Neural progenitor cell (in vitro differentiated cells): ENCODE measurements at places on chromosomes 3 and 15.

DNA sequence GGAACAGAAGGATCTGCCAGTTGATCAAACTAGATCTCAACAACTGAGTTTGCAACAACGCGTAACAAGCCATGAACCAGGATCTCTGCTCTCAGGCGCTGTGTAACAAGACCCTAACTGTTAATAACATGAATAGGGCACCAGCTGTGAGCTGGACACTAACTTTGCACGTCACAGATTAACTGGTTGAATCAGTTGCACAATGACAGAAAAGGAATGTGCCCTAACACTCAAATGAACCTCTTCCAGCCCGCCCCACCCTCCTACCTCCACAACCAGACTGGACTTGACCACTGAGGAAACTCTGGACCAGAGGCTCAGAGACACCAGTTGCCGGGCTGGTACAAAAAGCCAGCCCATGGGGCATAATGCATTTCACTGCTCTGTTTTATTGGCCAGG lies 34.3 kb downstream of the MCF2L2 start:
- peak; percentile 73 for DNase-seq

GRCh38 chr3:107633327-107634098 lies 110.8 kb downstream of the BBX start:
- DNase-seq = no peak

GRCh38 chr3:41137686-41138111 lies 61.6 kb upstream of the CTNNB1 start:
- no peak for DNase-seq

DNA sequence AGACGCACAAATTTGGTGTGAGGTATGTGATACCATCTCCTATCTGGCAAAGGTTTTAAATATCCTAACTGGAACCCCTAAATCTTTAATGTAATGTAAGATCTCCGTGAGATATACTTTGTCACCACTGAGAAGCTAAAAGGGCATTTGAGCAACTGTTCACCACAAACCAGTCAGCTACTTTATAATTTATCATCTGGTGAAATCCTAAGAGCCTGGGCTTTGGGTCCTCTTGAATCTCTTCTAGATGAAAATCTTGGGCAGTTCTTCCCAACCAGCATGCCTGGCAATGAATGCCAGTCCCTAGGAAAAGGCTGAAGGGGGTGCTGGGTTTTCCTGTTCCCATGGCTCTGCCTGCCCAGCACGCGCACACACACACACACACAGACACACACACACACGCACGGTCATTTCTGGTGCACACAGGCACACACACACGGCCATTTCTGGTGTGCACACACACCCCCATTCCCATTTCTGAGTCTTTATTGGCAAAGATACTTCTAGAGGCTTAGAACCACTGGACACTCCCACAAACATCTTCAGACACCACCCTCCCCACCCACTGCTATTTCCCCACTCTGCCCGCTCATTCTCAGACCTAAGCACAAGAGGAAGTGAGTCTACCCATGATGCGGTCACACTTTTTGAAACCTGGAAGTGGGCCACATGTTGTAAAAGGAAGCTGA lies 72.6 kb downstream of the MYO1E start:
- no peak for DNase-seq

- no peak for DNase-seq
These were observed 31.6 kb downstream of the RFX7 start for GRCh38 chr15:56211960-56212550.

DNA sequence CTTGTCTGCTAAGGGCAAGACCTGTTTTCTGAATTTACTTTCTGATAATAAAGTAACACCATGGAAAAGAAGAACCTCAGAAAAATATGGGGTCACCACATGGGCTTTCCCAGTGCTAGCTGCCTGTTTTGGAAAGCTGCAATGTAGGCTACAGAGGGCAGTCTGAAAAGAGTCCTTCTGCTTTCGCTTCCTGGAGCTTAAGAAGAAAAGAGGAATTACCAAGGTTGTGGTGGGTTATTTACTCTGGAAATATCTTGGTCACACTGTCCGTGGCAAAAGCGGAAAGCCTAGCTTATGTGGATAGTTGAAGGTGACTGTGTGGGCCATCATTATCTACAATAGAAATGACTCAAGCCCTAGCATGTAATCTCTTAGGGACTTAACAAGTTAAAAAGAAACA lies 31.7 kb upstream of the IP6K2 start:
- no peak for DNase-seq

- DNase-seq = no peak
These were observed 5.2 kb upstream of the EIF1B start for GRCh38 chr3:40304352-40304751.

DNA sequence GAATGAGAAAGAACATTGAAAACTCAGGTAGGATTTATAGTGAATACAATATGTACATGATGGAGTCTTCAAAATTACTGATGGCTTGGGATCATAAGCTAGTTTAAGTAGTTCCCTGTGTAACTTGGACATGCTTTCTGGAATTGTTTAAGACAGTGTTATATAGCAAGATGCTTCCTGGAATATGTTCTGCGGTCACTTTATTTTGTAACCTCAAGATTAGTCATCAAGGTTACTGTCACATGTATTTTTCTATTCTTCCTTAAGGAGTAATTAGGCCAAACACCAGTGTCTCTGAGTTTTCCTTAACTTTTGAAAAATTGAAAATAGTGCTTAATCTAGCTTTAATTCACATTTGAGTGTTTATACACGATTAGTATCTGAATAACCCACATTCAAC lies 760.3 kb upstream of the ARRDC4 start:
- DNase-seq = no peak

GRCh38 chr3:4829031-4829394 lies 150.2 kb upstream of the BHLHE40 start:
- DNase-seq = no peak

- no peak for DNase-seq
These were observed 41.4 kb downstream of the ACSBG1 start for GRCh38 chr15:78192826-78193594.

- no peak for DNase-seq
These were observed 722 bp downstream of the STRA6 start for GRCh38 chr15:74201710-74202420.

DNA sequence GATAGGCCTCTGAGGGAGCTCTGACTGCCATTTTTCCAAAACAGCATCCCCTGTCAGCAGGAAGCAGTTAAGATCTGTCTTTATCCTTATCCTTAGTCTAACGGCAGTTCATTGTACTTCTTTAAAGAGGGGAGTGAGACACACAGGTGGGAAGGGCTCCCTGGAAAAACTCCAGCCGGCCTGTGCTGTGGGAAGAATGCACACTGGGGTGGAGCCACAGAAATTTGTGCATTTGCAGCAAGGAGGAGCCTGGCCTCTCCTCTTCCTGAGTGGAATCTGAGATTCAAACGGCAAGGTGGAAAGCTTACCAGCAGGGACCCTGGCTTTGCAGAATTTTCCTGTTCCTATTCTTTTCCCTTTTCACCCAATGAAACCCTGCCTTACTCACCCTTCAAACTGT lies 1209.4 kb downstream of the ROBO2 start:
- DNase-seq = no peak

- peak; percentile 50 for DNase-seq
These were observed 40.6 kb downstream of the ITPR1 start for GRCh38 chr3:4533489-4534443.

- no peak for DNase-seq
These were observed 72.5 kb upstream of the PRR23C start for GRCh38 chr3:139117136-139117675.

DNA sequence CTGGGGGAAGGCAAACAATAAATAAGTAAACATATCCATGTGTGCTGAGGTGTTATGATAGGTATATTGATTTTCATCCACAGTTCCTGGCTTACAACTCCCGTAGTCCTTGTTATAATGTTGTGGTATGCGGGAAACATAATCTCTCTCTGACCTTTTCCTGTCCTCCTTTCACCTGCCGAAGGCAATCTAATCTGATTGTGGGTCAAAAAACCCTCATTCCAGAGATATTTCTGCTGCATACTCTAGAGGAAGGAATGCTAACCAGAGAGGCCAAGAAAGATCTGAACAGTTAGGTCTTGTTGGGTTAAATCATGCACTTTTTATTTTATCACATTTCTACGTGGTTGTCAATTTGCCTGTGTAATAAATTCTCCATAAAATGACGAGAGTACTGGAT lies 383.6 kb upstream of the SEMA6D start:
- no peak for DNase-seq

- DNase-seq = peak; percentile 36
These were observed 71.1 kb upstream of the RAP2B start for GRCh38 chr3:153090973-153091372.

DNA sequence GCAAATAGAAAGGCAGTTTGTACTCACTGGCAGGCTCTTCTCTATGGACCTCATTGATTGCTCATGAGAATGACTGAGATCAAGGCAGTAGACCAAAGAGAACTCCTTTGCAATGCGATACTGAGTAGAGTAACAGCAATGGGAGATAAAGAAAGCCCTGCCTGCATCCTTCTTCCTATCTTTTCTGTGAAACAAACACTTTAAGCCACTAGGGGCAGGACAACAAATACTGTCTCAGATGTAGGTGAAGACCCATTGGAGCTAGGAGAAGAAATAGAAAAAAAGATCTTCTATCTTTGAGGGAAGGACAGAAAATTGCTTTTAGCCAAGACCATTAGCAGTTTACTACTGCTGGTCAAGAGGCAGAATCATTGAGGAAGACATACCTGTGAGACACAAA lies 117.6 kb upstream of the IGSF10 start:
- DNase-seq = no peak

DNA sequence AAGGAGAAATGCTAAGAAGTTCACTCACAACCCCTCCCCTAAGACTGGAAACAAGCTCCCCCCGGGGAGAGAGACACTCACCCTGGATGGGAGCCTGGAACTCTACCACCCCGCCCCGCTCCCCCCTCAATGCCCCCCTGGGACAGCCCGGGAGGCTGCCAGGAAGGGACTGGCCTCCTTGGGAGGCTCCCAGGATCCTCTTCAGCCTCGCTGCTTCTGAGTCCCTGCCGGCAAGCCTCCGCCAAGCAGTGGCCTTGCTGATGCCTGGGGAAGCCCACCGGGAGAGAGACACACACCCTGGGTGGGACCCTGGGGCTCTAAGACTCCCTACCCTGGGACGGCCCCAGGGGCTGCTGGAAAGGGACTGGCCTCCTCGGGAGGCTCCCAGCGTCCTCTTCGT lies 33.4 kb downstream of the CPEB1 start:
- DNase-seq = no peak

GRCh38 chr3:108338901-108339545 lies 42.7 kb downstream of the HHLA2 start:
- DNase-seq = no peak
